Choroid plexus epithelial cell (primary cell): ENCODE measurements at places on chromosomes 12 and 14.

- DNase-seq = peak; percentile 82
Observed at GRCh38 chr14:71141701-71142374, 234.6 kb downstream of the PCNX1 start.

GRCh38 chr14:20294636-20295035, 11.1 kb downstream of the TTC5 start:
- no peak for DNase-seq

DNA sequence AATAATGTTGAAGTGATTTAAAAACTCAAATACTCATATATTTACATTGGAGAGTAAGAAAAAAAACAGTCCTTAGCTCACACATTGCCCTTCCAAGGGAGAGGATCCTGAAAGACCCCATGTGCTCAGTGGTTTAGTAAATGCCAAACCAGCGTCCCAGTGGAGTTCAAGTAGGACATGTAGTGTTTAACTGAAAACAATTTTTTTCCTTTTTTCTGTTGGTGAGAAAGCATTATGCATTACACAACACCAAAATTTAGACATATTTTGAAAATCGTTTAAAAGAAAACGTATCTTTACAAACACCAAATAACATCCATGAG, 33.6 kb downstream of the UBR7 start:
- DNase-seq = no peak

- DNase-seq = peak; percentile 82
Observed at GRCh38 chr14:53399057-53399456, 245.9 kb upstream of the DDHD1 start.

GRCh38 chr14:52342849-52343596, 28.9 kb downstream of the PTGER2 start:
- DNase-seq = peak; percentile 57

GRCh38 chr14:93431036-93431670, 414 bp downstream of the UNC79 start:
- DNase-seq = peak; percentile 6

- DNase-seq = peak; percentile 78
Observed at GRCh38 chr14:58861586-58861985, 223.8 kb downstream of the DACT1 start.

DNA sequence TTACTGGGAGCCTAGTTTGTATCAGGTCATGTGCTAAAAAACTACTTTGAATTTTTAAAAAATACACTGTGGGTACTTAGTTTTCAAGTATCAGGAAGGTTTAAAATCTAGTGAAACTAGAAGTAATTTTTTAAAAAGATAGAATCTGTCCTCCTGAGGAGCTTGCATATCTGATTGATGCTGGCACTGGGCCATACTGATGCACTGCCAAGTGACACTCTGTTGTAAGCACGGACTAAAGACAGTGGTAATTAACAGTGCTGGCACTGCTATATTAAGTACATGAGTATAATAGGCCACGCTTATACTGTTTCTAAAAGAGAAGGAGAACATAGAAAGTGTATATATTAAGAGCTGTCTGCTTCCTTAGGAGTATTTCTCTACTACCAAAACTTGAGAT, 10.0 kb upstream of the TBC1D30 start:
- DNase-seq = no peak

- DNase-seq = no peak
Observed at GRCh38 chr14:34060651-34060999, 109.8 kb upstream of the EGLN3 start.

DNA sequence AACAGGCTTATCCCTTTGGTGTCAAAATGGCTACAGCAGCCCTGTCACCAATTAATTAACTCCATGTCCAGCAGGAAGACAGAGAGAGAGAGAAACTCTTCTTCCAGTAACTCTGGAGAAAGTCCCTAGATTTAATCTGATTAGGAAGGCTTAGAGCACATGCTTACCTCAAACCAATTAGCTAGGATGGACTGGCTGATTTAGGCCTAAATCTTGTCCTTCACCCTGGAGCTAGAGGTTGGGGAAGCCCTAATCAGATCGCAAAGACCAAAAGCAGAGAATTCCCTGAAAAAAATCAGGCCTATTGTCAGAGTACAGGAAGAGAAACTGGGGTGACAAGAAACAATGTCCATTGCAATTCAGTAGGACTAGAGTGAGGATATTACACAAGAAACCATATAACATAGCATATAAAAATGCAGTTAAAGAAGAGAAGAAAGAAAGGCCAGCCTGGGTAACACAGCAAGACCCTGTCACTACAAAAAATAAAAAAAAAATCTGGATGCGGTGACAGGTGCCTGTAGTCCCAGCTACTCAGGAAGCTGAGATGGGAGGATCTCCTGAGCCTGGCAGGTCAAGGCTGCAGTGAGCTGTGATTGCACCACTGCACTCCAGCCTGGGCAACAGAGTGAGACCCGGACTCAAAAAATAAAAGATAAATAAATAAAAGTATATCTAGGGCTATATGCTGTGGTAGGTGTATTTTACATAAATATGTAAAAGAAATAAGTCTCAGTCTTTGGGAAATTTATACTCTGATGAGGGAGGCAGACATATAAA, 34.9 kb upstream of the TUBA1A start:
- no peak for DNase-seq

DNA sequence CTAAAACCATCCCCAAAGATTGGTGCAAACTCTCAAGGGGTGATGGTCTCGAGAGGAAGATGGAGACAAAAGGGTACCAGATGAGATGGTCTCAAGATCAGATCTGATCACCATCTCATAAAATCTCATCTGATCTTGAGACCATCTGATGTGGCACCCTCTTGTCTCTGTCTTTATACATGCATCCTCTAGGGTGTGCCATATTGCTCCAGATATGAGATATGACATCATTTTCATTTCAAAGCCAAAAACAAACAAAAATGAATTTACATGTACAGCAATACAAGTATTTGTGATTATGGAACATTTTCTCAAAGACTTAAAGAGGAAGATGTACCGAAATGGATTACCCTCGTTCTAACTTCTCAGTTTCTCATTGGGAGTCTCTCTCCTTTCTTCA, 787.2 kb downstream of the GALC start:
- DNase-seq = no peak

DNA sequence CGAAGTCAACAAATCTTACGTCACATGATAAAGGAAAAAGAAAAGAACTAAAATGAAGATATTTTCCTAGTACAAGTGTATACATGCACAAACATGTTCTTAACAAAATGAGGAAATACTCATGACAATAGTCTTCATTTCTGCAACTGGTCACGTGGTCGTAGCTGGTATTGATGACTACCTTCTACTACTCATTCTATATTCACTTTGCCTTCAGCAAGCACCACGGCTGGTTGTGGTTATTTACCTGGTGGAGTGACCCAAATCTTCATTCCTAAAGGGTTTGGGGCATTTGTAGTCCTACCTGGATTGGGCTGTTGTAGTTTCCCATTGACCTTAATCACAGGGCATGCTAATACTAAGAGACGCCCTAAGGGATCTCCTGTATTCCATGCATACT, 51.2 kb downstream of the FIGNL2 start:
- no peak for DNase-seq

DNA sequence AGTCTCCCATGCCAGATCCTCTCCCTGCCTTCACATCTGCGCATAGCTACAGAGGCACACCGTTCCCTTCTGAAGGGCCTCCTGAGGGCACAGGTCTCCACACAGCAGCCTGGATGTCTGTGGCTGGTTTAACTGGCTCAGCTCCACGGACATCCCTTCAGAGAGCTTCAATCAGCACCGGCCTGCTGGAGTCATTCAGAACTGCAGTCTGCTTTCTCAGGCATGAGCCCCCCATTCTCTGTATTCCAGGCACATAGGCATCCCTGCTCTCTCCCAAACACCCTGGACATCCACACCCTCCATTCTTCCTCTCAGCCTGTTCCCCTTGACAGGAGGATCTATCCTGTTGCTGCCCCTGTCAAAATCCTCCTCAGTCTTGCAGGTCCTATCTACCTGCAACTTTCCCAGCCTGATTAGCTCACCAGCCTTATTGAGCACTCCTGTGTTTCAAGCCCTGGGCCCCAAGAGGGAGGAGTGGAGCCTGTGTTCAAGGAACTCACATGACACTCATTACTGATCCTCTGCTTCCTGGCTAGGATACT, 2.9 kb upstream of the DHRS2 start:
- DNase-seq = peak; percentile 38

DNA sequence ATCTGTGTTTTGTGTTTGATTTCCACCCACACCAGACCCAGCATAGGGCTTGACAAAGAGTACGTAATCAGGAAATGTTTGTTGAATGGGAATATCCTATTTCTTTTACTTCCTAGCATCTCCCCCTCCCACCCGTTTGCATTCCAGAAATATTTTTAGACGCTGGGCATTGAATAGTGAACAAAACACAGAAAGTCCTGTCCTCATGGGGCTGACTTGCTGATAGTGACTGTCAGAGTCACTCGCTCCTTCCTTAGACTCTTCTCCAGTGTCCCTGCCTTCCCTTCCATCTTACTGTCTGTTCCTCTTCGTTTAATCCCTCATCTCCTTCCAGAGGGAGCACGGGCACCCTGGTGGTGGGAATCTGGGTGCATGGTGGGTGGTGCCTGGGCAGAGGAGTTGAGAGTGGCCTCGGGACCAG, 53.6 kb downstream of the SLC25A47 start:
- DNase-seq = no peak

- no peak for DNase-seq
Observed at GRCh38 chr12:108668542-108668941, 34.8 kb upstream of the SELPLG start.
